ENCODE measurements at places on chromosomes 7 and 10. TPM values are rescaled to one million over a fixed set of nuclear protein-coding genes. Genes with fewer than 3 reads are reported as not detected.

ABCB1 gene
- not detected for total RNA-seq

SPDYE9 gene
- not detected for total RNA-seq

TSPAN15 gene
- total RNA-seq = 4.0 TPM

DBF4 gene
- 2.5 TPM for total RNA-seq

FOXP2 gene
- 3.3 TPM for total RNA-seq

GRID1 gene
- total RNA-seq = 0.34 TPM

DNAAF5 gene
- total RNA-seq = 19.9 TPM

PLEKHS1 gene
- not detected for total RNA-seq

LIPJ gene
- total RNA-seq = not detected

MYOZ1 gene
- total RNA-seq = not detected

RALA gene
- total RNA-seq = 28.3 TPM
